ENCODE measurements at places on chromosomes 5 and 9. TPM values are rescaled to one million over a fixed set of nuclear protein-coding genes. Genes with fewer than 3 reads are reported as not detected.

DNA sequence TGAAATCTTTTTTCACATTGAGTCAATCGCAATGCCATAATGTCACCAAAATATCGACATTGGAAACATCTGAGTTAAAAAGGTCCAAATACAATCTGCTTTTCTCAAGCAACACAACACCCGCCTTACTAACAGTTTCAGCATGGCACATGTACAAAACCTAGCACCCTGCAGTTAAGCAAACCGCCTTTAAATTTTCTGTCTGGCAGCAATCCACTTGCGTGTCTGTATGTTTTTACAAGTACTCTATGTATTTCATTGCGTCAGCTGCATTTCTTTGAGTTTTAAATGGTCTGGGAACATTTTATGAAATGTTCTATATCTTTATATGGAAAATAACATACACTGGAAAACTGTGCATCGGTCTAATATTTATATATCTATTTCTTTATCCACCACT is 134.6 kb downstream of the DENND1A start:
- DNase-seq = no peak

The STK32A gene
- total RNA-seq = not detected

GRCh38 chr9:132472199-132472598 is 62.2 kb downstream of the CFAP77 start:
- DNase-seq = no peak

DNA sequence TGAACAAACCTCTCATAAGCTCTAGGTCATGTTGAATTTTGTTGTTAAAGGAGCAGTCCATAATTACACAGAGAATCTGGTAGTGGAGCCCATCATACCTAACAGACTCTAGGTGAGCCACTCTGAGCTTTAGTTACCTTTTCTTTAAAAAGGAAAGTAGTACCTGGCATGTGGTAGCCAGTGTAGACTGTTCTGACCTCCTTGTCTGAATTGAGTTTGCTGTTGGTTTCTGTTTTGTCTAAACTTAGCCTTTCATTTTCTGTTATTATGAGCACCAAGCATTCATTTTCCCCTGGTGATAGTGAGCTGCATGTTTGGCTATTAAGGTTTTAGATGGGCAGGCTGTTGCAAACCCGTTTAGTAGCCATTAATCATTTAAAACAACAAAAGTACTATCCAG is 112.2 kb downstream of the MAST4 start:
- DNase-seq = no peak

- no peak for DNase-seq
Measured at GRCh38 chr5:174315471-174315870, 270.0 kb downstream of the NSG2 start.

The TXNDC8 gene
- not detected for total RNA-seq

The PLPPR1 gene
- not detected for total RNA-seq

The NTRK2 gene
- 2.2 TPM for total RNA-seq

DNA sequence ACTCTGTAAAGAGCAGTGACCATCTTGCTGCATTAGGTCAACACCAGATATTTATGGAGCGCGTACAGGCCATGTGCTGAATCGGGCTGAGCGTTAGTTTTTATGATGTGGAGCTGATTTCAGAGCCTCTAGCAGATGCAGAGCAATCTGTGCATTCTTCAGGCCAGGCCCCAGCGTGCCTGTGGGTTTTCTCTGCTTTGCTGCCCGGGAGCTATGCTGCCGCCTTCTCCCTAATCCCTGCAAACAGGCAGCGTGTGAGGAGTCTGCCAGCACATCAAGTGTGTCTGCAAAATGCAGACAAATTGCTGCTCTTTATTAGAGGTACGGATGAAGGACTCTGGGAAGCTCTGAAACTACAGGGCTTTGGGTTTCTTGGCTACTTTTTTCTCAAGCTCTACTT is 170.0 kb downstream of the NTRK2 start:
- DNase-seq = no peak

DNA sequence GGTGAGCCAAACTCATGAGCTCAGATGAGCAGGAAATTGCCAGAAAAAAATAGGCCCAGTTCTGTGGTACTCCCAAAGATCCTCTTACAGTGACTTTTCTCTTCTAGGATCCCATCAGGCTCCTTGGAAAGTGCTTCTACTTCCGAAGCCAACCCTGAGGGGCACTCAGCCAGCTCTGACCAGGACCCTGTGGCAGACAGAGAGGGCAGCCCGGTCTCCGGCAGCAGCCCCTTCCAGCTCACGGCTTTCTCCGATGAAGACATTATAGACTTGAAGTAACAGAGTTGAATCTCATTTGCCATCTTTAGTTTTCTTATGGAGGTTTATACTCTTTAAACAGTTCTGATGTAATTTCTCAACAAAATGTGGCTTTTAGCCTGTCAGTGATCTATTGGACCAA is 4.0 kb upstream of the SLC2A8 start:
- no peak for DNase-seq
